ENCODE measurements at places on chromosomes 12 and 14.

DNA sequence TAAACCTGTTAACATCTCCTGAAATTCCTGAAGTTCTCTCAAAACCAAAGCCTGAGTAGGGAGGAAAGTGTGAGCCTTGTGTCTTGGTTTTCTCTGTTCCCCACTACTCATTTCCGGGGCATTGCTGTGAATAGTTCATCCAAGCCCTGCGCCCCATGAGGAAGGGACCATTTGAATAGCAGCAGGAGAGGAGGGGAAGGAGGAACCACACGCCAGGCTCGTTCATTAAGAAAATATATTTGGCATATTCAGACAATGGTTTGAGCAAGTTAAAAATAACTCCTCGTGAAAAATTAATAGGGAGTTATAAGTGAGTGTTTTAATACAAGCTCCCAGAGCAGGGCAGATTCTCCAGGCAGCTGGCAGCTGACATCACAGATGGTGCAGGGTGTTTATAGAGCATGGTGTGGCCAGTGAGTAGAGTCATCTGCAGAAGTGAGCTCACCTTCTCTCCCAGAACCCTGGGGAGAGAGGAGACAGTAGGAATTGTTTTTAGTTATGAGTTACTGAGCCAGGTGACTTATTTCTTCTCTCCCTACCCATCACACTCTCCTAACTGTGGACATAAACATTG lies 29.5 kb upstream of the CISTR start:
- DNase-seq: no peak

GRCh38 chr14:70822530-70823185 lies 13.3 kb upstream of the MAP3K9 start:
- peak; percentile 82 for DNase-seq

DNA sequence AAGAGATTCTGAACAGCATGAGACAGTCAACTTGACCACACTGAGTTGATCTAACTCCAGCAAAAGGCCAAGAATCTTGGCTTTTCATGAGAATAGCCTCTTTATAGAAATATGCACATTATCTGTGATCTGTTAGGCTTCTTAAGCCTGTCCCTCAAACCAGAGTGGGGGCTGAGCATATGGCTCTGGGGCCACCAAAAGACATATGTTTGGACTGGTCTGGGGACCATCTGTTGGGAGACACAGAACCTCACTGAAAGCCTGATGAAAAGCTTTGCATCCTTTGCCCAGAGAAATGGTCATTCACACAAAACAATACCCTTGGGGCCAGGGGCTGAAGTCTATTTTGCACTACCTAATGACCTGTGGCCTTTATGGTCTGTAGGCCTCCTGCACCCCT lies 165.3 kb upstream of the PRMT8 start:
- no peak for DNase-seq

- DNase-seq: no peak
These were observed 192.4 kb downstream of the DACT1 start for GRCh38 chr14:58830121-58830520.

DNA sequence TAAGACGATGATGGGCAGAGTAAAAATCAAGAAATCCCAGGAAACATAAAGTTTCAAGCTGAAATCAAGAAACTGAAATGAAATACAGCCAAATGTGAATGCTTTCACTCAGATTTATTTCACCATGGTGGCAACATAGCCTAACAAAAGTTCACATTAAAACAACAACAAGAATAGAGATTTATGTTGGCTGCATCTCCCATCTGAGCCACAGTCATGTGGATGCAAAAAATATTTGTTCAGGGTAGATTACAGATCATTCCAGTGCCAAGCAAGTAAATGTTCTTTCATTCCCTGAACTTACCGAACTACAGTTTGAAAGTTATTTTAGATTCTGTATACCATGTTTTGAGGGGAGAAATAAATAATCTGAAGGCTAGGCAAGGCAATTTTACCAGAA lies 159.9 kb upstream of the TMTC1 start:
- no peak for DNase-seq

- DNase-seq: no peak
These were observed 4.1 kb upstream of the KLRG1 start for GRCh38 chr12:8985213-8985754.

Measured in kidney (tissue), 22 donors.